ENCODE measurements at places on chromosomes 13 and 19.
A peak's percentile ranks its signal among the peaks of the same experiment; 100 is the strongest.

GRCh38 chr13:110030394-110030928, 244.1 kb upstream of the IRS2 start:
- DNase-seq, result no peak

GRCh38 chr19:14091081-14091812, 696 bp upstream of the SAMD1 start:
- DNase-seq, result peak; percentile 58

DNA sequence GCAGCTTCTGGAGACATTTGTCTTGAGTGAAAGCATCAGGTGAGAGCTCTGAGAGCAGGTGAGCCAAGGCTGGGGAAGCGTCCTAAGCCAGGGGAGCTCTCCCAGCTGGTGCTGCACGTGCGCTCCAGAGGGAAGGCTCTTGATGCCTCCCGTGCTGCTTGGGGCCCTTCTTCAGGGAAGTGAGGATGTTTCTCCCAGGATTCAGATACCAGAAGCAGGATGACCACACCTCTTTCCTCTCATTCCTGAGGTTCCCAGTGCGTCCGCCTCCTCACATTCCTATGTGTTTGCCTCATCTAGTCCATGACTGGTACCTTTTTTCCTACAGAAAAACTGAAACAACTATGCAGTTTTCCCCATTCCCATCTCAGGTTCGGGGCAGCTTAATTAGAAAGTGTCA, 231.0 kb upstream of the IRS2 start:
- peak; percentile 70 for DNase-seq

DNA sequence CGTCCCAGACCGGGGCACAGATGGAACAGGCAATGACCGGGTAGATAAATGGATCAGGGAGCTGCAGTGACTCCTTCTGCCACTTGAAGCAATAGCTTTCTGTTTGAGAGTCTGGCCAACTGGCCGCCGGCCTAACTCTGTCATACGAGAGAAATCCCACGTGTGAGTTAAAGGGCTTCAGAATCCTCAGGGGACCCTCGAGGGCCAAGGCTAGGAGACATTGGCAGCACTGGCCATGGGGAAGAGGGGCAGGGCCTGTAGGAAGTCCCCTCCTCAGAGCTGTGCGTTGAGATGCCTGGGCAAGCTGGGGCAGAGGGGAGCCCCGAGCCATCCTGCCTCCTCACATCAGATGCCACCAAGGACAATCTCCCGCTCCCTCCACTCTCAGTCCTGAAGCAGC, 51.6 kb downstream of the KLF2 start:
- no peak for DNase-seq

DNA sequence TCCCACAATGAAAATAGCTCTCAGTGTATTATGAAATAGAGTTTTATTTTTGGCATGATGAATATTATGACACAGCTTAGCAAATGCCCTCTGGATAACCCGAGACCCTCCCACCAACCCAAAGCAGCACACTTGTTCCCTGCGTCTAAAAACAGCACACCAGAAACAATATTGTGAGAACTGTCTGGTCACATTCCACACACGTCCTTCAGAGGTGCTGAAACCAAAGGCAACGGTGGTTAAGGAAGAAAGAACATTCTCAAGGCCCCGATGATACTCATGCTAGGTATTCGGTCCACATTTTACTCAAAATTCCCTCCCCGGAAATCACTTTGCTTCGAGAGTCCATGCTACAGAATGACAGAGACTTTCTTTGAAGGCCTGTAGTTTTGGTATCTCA, 156.7 kb downstream of the SLC7A1 start:
- DNase-seq, result no peak

GRCh38 chr13:27534981-27535380, 84.6 kb upstream of the MTIF3 start:
- no peak for DNase-seq

DNA sequence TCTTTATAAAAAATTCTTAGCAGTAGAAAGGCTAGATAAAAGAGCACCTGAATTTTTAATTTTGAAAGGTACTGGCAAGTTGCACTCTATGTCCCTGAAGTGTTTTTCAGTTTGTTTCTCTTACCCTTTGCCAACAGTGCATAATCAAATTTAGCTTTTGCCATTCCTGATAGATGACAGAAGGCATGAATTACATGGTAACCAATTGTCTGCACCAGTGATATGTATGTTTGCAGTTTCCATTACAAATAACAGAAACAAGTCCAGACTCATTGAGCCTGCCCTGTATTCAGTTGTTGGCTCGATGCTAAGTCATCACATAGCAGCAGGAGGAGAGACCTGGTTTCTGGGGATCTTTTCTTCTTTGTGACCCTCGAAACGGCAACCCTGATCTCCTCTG, 309.8 kb downstream of the DNAJC15 start:
- no peak for DNase-seq

- DNase-seq, result peak; percentile 10
Measured at GRCh38 chr19:17951990-17952976, 14.6 kb upstream of the KCNN1 start.

DNA sequence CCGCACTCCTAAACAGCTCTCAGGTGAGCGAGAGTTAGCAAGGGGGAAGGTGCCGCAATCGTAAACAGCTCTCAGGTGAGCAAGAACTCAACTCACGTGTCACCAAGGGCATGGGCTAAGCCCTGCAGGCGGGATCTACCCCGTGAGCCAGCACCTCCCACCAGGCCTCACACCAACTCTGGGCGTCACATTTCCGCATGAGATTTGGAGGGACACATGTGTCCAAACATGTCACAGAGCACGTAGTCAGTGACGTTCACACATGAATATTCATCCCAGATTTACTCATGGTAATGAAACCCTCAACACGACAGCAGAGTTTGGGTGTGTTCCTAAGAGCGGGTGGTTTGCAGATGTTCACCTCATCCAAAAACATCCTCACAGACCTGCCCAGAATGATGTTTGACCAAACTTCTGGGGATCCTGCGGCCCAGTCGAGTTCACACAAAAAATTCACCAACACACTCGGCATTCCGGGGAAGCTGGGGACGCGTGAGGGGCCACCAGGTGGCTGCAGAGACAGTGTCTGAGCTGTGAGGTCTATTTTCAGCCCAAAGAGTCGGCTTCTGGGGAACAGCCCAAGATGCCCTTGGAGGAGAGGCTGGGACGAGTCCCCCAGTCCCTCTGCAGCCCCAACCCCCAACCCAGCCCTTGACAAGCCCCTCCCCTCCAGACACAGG, 19.6 kb downstream of the C2CD4C start:
- DNase-seq, result no peak

DNA sequence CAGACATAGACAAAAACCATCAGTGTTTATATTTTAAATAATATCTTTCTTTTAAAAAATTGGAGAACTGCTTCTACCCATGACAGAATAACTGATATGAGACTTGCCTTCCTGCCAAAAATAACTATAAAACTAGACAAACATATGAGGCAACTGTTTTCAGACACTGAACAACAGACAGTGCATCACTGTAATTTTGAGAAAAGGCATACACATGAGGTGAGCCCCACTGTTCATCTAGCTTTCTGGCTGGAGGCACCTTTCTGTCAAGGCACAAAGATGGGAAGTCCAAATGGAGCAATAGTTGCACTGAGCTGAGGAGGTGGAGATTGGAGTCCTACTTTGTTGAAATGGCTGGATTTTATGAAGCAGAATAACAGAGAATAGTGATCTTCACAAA, 71.9 kb upstream of the ZNF507 start:
- DNase-seq, result no peak

DNA sequence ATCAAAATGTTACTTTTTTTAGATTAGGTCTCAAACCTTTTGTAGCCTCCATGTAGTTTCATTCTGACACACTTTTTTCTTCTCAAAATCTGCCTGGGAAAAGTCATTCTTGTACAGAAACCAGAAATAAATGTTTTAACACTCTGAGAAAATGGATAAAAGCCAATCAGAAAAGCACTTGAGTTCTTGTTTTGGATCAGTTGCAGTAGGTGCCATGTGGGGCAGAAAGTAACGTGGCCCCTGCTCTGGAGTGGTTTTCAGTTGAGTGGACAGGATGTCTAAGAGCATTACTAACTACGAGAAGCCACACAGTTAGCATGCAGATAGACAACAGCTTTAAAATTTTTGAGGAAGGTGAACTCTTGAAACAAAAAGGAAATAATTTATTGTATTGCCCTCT, 19.1 kb downstream of the GPR183 start:
- no peak for DNase-seq

GRCh38 chr13:113337556-113337955, 26.4 kb downstream of the GRTP1 start:
- DNase-seq, result no peak

GRCh38 chr19:18368504-18369222, 17.3 kb upstream of the GDF15 start:
- no peak for DNase-seq

DNA sequence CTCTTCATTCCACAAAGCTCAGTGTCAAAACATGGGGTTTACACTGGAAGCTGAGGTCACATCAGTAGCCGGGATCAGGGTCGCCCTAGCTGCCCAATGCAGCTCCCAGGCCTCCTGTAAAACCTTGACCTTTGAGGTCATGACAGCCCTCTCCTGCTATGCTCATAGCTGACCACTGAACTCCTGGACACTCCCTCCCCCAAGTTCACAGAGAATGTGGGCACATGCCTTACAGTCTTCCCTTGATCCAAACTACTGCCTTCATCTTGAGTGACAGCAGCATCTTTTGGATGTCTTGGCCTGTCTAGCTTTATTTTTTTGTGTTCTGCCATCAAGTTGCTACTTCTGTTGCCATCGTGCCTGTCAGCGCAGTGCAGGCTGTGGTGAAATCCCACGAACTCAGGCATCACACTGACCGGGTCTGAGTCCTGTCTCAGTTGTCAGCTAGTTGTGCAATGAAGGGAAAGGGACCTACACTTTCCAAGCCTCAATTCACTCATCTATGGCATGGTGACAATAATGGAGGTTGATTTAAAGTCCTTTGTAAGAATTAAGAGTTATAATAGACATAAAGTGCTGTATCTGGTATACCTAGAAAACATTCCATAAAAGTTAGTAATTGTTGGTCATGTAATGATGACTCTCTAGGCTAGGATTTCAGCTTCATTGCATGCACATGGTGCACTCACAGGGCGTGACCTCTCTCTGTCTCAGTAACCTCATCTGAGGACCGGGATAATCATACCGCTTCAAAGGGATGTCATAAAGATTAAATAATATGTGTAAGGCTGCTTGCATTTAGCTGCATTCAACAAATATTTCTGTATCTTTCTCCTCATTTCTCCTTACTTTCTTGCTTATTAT, 16.4 kb upstream of the ALOX5AP start:
- peak; percentile 76 for DNase-seq

DNA sequence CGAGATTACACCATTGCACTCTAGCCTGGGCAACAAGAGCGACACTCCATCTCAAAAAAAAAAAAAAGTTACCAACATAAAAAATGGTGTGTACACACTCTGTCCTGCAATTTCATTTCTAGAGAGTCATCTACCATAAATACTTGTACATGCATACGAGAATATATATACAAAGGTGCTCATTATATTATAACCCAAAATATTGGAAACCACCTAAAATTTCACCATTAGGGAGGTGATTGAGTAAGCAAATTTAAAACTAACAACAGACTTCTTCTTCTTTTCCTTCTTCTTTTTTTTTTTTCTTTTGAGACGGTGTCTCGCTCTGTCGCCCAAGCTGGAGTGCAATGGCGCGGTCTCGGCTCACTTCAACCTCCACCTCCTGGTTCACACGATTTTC, 7.4 kb upstream of the C5AR1 start:
- no peak for DNase-seq

DNA sequence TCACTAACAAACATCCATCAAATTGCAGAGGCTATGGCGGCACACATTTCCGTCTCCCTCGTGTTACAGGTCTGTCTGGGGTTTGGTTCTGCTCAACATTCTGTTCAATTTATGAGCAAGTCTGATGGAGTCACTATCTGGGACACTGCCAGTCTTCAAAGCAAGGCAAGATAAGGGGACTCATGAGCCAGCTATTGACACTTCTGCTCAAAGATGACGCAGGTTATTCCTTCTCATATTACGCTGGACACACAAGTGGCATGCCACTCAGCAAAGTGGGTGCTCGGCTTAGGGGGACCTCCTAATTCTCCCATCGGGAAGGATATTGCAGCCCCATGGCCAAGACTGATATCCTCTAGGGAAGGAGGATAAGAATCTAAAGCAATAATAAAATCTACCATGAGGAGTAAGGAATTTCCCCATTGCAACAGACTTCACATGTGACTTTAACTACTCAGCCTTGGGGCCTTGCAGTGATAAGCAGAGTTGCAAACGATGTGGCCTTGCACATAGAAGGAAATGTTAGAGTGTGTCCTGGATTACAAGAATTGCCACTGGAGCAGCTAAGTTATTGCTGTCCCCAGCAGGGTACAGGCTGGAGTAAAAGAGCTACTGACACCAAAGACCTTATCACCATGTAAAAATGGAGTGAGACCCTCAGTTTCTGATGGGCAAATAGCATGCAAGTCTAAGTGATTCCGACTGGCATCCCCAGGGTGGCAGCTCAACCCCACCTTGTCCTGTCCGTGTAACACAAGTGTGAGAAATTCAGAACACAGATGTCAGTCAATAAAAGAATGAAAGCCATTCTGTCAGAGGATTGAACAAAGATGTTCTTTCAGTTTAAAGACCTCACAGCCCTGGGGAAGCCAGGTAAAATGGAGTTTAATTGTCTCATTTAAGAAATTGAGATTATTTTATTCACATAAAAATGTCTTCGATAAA, 306.1 kb downstream of the IRS2 start:
- peak; percentile 81 for DNase-seq

DNA sequence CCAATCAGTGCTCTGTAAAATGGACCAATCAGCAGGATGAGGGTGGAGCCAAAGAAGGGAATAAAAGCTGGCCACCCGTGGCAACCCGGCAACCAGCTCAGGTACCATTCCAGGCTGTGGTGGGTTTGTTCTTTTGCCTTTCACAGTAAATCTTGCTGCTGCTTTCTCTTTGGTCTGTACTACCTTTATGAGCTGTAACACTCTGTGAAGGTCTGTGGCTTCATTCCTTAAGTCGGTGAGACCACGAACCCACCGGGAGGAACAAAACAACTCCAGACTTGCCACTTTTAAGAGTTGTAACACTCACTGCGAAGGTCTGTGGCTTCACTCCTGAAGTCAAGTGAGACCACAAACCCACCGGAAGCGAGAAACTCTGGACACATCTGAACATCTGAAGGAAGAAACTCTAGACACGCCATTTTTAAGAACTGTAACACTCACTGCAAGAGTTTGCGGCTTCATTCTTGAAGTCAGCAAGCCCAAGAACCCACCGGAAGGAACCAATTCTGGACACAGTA, 16.5 kb upstream of the SPACA6 start:
- no peak for DNase-seq

DNA sequence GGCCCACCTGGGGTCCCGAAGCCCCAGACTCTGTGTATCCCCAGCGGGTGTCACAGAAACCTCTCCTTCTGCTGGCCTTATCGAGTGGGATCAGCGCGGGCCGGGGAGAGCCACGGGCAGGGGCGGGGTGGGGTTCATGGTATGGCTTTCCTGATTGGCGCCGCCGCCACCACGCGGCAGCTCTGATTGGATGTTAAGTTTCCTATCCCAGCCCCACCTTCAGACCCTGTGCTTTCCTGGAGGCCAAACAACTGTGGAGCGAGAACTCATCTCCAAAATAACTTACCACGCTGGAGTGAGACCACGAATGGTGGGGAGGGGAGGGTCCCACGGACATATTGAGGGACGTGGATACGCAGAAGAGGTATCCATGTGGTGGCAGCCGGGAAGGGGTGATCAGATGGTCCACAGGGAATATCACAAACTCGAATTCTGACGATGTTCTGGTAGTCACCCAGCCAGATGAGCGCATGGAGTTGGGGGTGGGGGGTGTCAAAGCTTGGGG, 1.0 kb upstream of the ICAM5 start:
- peak; percentile 80 for DNase-seq

All from adipocyte (in vitro differentiated cells).